Activated effector memory CD4-positive, alpha-beta T cell treated with anti-CD3 and anti-CD28 coated beads, Interleukin-2, amount 50 U/mL, for 16 hours (primary cell): ENCODE measurements at places on chromosomes 2 and 18.

DNA sequence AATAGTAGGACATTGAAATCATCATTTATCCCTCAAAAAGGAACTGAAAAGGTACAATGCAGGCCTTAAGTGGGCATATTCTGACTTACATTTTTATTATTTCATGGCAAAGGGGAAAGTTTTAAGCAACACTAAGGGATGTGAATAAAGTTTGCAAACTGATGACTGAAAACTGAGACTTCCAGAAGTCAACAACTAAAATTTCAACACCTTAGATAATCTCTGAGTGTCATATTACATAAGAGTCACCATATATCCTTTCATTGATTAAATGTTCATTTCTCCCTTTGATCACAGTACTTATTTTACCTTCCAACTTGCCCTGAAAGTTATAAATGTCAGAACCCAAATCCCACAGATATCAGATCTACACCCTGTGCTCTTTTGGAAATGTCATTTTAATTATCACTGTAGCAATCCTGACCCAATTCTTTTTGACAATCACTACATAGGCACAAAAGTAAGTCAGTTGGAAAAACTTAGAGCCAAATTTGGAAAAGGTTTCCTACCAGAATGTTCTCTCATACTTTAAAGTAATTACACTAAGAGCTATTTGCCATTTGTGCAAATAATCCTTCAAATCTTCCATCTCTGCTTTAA is 44.4 kb upstream of the RNU4ATAC start:
- DNase-seq, result no peak

GRCh38 chr18:66900837-66901236 is 296.9 kb upstream of the CDH19 start:
- no peak for DNase-seq

- DNase-seq, result peak; percentile 63
Measured at GRCh38 chr2:85324639-85325465, 2.9 kb downstream of the TGOLN2 start.

GRCh38 chr2:159035790-159036411 is 67.5 kb downstream of the TANC1 start:
- DNase-seq, result no peak

DNA sequence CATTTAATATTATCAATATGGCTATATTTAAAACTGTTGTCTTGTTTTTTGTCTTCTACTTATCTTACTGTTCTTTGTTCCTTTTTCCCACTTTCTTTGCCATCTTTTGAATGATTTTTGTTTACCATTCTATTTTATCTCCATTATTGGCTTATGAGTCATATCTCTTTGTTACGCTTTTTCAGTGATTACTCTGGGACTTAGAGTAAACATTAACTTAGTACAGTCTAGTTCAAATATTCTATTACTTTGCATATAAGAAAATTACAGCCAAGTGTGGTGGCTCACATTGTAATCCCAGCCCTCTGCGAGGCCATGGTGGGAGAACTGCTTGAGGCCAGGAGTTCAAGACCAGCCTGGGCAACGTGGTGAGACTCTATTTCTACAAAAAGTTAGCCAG is 26.1 kb downstream of the ADCY3 start:
- DNase-seq, result peak; percentile 1

DNA sequence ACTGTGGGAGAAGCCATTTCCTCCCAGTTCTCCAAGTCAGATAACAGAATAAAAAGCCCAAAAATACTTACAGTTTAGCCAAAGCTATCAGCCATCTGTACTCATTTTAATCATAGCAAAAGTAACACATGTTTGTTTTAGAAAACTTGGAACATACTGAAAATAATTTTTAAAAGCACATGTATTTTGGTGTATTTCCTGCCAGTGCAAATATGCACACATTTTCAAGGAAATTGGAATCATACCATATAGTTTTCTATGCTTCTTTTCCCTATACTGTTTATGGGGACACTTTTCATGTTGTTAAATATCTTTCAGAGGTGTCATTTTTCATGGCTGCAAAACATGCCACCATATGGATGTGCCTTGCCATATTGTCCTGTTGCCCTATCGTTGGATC is 51.2 kb downstream of the BOD1L2 start:
- no peak for DNase-seq

GRCh38 chr2:26590980-26591618 is 50.1 kb downstream of the CIB4 start:
- DNase-seq, result peak; percentile 14

DNA sequence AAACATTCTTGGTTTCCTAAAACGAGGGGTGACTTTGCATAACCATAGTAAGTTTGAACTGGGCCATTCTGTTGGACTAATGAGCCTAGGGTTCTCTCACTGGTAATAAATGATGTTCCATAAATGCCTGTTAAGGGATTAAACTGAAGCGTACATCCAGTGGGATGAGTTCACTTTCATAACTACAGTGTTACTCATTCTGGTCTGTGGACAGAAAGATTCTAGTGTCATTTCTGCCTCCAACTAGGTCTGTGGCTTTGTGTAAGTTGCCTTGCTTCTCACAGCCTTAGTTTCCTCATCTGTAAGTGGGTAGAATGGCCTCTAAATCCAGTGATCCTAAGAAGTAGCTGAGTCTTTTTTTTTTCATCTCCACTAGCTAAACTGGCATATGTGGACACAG is 1860.6 kb upstream of the PIK3C3 start:
- no peak for DNase-seq

GRCh38 chr2:207156451-207157161 is 9.1 kb downstream of the KLF7 start:
- DNase-seq, result no peak

- no peak for DNase-seq
Measured at GRCh38 chr18:68707646-68708045, 7.3 kb downstream of the TMX3 start.

DNA sequence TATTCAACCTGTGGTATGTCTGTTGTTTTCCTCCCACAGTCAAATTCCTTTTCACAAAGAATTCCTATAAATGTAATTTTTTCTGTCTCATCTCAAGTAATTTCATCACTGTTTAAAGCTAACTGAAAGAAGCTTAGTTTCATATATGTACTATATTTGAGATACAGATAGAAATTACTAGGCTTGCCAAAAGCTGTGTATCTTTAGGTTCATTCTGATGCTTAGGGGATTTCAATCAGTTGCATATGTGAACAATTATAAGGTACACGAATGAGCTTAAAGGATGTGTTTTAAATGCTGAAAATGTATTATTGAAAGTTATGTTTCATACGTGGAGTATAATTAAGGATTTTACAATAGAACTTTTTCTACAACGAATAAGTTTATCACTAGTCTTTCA is 59.2 kb upstream of the DSG1 start:
- no peak for DNase-seq

- DNase-seq, result no peak
Measured at GRCh38 chr2:33216508-33217182, 259.8 kb upstream of the RASGRP3 start.

DNA sequence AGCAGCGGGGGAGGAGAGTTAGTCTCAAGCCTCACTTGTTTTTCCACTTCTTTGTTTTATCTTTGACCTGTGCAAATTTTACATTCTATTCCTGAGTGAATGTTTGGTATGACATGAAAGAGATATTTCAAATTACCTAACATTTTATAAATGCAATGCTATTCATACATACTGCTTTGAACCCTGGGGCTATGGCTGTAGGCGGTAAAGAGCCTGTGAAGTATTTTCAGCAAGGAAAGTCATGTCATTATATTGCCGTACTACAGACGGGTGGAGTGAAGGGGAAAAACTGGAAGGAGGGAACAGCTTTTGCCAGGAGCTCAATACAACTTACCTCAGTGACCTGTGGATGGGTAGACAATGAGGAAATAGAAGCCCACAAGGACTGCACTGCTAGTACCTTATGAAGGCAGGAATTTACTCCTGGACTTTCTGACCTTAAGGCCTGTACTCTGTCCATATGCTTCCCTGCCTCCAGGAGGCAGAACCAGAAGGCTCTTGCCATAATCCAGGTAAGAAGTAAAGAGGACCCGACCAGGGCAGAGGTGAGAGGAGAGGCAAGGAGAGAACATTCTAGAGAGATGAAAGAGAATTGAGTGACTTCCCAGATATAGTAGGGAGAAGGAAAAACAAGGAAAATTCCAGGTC is 28.4 kb upstream of the TET3 start:
- DNase-seq, result no peak

- DNase-seq, result no peak
Measured at GRCh38 chr2:132419941-132420340, 3.3 kb downstream of the GPR39 start.

- no peak for DNase-seq
Measured at GRCh38 chr2:160583146-160583535, 89.5 kb upstream of the RBMS1 start.

- DNase-seq, result no peak
Measured at GRCh38 chr2:181025004-181025403, 44.6 kb downstream of the UBE2E3 start.

DNA sequence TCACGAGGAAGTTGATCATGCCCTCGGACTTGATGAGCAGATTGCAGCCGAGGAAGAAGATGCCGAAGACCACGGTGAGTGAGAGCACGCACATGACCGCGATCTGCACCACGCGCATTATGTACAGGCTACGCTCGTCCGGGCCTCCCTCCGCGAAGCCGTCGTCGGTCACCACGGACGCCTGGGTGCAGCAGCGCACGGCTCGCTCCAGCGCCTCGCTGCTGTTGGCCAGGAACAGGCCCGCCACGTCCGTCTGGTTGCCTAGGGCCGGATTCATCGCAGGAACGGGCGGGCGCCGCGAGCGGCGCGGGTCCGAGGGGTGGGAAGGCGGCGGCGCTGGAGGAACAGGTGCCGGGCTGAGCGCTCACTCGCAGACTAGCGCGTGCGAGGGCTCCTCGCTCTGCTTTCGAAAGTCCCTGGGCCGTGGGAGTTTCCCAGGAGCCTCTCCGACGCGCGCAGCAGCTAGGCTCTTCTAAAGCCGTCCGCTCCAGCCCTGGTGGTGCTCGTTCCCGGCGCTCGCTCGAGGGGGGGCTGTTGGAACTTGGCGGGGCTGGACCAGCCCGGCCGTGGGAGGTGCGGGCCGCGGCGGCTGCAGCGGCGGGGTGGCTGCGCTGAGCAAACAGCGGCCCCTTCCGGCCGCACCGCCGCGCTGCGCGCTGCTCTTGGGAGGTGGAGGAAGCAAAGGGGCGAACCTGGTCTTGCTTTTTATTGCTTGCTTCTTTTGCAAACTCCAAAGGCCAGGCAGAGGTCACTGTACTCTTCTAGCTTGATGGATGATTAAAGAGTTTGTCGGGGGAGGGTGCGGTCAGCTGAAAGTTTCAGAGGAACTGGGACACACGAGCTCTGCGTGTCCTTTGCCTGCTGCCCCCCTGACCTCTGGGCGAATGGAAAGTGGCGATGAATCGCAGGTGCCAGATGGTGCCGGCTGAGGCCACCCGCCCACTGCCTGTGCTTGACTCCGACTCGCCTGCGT is at the start of gene RPRM:
Gene RPRM (minus strand): TSS at position 474 of the 973 bp plus-strand sequence. CDS start 197 bp downstream, at position 277.
- DNase-seq, result peak; percentile 82

DNA sequence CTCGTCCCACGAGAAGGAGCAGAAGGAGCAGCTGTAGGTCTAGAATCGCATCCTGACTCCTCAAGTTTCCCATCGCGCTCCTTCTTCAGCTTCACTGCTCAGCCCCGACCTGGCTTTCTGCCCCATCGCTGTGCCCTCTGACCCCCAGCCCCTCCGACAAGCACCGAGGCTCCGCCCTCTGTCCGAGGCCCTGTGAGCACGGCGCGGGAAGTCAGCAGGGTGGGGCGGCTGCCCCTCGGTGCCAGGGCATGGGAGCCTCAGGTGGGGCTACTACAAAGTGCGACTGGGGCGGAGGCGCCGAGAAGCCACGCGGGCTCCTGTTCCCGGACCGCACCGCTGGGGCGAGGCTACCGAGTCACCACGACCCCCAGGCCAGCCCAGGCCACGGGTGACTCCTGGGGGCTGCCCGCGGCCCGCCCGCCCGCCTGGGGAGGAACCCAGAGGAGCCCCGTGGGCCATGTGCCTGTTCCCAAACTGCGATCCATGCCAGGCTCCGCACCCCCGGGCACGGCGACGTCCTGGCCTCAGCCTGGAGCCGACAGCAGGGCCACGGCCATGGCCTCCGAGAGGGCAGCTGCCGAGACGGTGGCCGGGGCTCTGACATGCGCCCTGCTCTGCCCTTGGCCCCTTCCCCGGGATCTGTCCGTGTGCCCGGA is 36.6 kb upstream of the ID2 start:
- DNase-seq, result no peak

- no peak for DNase-seq
Measured at GRCh38 chr2:76445880-76446279, 735.2 kb upstream of the GCFC2 start.

DNA sequence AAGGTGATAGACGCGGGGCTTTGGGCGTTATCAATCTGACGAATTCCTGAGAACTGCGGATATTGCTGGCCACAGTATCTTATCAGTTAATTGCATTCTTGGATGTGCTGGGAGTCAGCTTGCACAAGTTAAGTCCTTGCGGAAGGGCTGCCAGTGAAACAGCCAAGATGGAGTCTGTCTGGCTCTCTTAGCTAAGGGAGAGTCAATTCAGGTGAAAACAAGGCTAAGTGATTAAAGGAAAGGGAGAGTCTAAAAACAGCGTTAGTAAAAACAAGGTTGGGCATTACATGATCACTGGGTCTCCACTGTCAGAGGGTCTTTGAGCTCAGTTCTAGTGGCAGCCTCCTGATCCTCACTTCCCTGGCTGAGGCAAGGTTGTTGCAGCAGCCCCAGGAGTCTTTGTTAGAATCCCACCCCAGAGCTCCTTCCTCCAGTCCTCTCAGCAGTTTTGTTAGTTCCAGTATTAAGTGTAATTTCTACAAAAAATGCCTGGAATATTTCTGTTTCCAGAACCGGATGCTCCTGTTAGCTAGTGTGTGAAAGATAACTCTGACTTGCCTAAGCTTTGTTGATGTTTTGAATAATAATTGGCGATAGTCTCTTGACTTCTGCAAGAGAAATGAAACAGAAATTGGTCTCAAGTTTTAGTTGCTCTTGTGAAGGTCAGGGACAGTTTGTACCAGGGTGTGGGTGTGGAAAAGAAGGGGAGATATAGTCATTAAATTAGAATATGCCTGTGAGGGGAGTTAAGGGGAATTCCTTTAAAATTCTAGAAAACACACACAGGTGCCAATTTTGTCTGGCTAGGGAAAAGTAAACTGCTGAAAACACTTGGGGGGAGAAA is 10.6 kb downstream of the CFLAR start:
- DNase-seq, result no peak

GRCh38 chr2:61582165-61582564 is 44.0 kb upstream of the XPO1 start:
- no peak for DNase-seq

- DNase-seq, result no peak
Measured at GRCh38 chr2:36333350-36334012, 22.1 kb upstream of the CRIM1 start.
